ENCODE measurements at places on chromosomes 5 and 9.

DNA sequence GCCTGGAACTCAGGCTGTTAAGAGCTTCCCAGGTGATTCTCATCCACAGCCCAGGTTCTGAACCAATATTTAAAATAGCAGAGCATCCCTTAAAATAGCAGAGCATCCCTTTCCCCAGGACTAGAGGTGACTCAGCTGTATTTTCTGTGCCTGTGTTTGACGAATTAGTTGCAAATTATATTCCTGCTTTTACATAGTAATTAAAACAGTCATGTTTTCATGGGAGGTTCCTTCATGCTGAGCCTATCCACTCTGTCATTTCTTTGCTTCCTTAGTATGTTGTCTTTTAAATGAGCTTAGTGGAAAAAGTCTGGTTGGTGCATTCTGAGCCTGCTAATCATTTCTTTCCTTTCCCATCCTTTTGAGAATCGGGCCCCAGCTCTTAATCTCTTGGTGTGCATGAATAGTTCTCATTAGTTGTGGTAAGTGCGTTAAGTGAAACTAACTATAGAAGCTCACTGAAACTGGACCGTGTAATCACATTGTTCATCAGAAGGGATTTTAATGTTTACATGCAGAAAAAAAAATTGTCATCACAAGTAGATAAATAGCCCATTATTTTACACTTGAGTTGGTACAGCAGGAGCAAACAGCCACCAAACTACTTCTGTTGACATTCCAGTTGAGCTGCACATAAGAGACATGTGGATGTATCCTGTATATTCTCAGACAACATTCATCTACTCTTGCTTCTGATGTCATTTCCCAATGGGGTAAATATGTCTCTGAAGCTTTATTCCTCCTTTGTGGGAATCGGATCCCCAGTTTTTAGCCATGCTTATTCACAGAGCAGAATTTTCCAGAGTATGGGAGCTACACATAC, 596.9 kb upstream of the WWC1 start:
- DNase-seq: no peak

DNA sequence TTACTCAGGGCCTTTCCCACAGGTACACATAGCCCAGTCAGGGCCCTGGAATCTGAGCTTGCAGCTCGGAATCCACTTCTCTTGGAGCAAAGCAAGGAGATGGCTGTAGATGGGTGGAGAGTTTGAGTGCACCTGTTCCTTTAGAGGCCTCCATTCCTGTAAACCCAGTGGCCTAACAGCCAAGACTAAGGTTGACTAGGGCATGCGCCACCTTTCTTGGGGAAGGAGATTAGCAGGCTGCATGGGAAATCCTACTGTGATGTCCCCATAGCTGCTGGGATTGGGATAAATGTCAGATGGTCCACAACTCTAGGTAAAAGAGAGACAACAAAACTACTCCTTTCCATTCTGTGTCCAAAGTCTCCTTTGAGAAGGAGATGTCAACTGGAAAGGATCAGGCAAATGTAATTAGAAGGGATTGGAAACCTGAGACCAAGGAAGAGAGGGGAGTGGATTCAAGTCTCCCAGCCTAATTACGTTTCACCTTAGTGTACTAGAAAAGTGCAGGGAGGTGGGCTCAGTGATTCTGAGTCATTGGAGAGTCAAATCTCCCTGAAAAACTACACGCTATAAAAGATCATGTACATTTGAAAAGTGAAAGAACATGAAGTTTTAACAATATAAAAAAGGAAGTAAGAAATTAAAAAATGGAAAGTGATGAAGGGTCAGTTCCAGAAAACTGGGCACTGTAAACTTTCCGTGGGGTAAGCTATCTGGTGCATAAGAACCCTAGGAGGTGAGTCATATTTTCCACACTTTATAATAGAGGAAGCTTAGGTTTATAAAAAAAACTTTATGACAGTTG, 104.2 kb downstream of the SEC61B start:
- peak; percentile 71 for DNase-seq

- no peak for DNase-seq
Observed at GRCh38 chr9:109341561-109341960, 20.7 kb upstream of the EPB41L4B start.

- DNase-seq: peak; percentile 41
Observed at GRCh38 chr9:109401169-109401989, 80.5 kb upstream of the EPB41L4B start.

DNA sequence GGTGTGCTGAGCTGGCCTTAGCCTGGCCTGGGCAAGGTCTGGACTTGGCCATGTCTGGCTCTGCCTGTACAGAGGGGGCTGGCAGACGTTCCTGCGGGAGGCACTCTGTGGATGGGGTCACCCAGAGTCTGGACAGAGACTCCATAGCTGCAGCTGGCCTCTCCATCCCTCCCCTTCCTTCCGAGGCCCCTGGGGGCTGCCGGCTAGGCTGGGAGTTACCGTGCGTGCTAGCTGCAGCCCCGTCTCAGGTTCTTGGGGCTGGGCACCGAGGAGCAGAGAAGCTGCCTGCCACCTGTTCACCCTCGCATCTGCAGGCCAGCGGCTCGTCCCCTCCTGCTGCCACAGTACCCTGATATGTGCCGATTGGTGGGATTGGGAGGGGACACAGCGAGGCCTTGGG, 63.4 kb downstream of the RXRA start:
- DNase-seq: no peak

DNA sequence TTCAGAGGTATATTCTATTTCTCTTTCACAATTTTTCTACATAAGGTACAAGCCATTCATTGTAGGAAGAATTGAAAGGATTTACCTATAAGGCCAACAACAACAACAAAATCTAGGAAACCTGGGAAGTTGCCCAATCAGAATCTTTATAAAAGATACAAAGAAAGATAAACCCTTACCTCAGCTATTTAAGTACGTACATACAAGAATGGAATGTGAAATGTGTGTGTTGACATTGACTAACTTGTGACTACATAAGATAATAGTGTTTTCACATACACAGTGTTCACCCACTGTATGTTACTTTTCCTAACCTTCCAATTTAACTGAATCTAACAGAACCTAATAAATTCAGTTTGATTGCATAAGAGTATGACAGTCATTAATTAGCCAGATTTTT, 154.1 kb downstream of the ADAMTS6 start:
- peak; percentile 60 for DNase-seq

DNA sequence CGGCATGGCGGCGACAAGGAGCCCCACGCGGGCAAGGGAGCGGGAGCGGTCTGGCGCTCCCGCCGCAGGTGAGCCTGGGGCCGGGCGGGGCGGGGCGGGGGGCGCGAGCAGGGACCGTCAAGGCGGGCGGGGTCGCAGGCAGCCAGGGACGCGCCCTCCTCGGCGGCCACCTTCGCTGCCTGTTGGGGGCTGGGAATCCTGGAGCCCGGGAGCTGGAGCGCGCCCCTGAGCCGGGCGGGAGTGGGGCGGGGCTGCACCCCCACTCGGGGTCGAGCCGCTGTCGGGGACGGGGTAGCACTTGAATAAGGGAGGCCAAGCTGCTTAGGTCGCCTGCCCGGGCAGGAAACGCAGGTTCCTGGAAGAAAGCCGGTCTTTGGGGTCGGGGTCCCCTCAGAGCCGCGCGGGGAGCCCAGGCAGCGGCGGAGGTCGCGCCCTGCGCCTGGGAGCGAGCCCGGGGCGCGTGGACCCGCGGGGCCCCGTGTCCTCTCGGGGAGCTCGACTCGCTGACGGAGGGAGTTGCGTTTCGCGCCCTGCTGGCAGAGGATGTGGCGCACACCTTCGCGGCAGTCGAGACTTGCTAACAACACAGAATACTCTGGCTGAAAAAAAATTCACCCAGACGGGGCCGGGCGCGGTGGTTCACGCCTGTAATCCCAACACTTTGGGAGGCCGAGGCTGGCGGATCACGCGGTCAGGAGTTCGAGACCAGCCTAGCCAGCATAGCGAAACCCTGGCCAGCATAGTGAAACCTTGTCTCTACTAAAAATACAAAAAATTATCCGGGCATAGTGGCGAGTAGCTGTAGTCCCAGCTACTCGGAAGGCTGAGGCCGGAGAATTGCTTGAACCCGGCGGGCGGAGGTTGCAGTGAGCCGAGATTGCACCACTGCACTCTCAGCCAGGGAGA, 552 bp downstream of the OTULINL start:
- DNase-seq: peak; percentile 32

DNA sequence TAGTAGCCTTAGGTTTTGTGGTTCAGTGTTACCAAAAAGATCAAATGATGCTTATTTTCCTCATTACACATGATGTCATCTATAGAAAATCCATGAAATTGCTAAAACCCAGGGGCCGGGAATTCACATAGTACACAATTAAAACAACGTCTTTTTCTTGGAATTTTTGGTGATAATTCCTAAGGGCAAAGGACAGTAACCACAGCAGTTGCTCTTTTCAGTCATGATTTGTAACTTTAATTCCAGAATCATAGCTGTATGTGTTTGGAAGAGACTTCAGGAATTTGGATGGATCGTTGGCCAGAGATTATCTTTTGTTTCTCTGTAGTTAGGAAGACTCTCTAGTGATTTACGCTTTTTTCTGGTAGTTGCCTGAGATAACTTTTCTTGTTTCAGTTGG, 748.7 kb downstream of the TLE4 start:
- peak; percentile 2 for DNase-seq

- no peak for DNase-seq
Observed at GRCh38 chr9:93569621-93570174, 6.7 kb upstream of the PHF2 start.

DNA sequence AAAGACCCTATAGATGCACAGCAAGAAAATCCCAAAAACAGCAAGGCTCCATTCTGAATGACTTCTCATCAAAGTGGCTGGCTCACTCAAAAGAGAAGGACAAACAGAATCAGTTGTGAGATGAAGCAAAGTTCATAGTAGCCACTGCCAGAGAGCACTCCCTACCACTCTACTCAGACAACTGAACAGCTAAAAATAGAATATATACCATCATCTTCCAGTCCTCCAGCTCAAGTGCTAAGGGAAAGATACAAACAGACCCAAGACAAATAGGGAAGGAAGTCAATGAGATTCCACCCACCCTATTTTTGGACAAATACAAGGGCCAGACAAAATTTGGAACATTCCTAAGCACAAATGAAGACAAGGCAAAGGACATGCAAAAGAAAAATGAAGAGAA, 20.6 kb downstream of the GNAQ start:
- DNase-seq: peak; percentile 61

- DNase-seq: peak; percentile 35
Observed at GRCh38 chr9:76677481-76678055, 86.7 kb upstream of the PCA3 start.

DNA sequence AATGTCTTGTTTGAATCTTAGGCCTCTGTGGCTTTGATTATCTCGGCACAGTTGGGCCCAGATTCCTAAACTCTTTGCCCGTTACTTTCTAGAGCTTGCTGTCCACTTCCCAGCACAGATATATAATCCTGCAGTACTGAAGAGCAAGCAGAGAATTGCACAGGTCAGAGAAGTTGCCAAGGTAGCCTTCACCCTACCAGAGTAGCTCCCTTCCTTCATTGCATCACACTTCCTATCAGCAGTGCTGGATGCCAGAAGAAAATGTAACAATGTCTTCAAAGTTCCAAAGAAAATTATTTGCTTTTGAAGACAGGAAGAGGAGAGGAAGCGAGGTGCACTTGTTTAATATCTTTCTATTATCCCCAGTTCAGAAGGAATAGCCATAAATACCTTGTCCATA, 38.1 kb upstream of the SPATA31D4 start:
- DNase-seq: no peak

DNA sequence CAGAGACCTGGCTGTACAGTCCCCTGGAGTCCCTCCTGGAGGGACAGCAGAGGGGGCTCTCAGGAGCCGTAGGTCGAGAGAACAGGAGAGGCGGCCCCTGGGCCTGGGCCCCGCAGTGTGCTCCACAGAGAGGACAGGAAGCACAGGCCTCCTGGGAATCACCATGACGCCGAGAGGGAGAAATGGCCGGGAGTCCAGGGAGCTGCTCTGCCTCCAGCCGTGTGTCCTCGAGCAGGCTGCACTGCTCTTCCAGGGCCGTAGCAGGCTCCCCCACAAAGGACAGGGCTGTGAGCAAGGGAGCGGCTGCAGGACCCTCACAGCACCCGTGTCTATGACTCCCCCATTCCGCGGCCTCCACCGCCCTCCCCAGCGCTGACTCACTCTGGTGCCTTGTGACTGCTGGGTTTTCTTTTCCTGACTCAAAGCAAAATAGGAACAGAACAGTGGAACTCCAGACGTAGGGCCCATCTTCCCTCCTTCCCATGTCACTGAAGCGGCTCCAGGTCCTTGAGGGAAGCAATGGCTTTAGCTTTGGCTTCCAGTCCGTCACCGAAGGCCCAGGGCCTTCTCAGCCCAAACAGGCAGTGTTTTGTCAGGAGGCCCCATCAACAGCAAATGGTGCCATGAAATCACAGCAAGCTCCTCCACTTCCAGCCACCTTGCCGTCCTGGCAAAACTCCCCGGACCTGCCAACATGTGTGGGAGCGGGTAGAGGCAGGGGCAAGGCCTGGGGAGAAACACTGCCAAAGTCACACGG, 114.2 kb downstream of the LHFPL2 start:
- peak; percentile 42 for DNase-seq

GRCh38 chr5:105752801-105753200, 1917.9 kb downstream of the EFNA5 start:
- no peak for DNase-seq

DNA sequence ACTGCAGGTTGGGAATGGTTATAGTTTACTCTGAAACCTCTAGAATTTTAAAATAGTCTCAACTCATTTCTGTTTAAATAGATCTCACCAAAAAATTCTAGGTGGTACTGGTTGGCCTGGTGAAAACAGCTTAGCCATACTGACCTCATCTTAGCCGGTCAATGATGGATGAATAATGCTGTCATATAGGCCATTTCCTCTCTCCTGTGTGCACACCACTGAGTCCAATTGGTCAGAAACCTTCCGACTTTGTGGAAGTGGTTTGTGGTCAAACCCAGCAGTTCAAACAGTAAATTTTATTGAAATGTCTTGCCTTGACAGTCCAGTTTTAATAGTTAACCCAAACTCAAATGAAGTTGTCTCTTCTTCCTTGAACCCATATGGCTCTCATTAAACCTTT, 98.6 kb downstream of the GIN1 start:
- DNase-seq: peak; percentile 71

DNA sequence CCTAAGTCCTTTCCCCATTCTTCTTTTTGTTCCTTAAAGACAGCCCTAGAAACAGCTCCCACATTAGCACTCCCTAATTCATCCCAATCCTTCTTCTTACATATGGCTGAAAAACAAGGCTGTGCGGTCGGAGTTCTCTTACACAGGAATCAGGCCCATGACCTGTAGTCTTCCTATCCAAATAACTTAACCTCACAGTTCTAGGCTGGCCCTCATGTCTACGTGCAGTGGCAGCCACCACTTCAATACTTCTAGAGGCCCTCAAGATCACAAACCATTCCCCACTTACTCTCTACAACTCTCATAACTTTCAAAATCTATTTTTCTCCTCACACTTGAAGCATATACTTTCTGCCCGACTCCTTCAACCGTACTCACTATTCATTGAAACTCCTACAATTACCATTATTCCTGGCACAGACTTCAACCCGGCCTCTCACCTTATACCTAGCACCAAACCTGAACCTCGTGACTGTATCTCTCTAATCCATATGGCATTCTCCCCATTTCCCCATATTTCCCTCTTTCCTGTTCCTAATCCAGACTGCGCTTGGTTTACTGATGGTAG, 59.3 kb downstream of the RAPGEF6 start:
- no peak for DNase-seq

GRCh38 chr5:82676661-82677060, 398.5 kb upstream of the RPS23 start:
- no peak for DNase-seq

All from EH (cell line).